ENCODE measurements at places on chromosomes 16 and 17. TPM values are rescaled to one million over a fixed set of nuclear protein-coding genes. Genes with fewer than 3 reads are reported as not detected.

Gene ATP6V0D1
- 88.0 TPM for polyA plus RNA-seq

Gene GRAP
- 2.4 TPM for polyA plus RNA-seq

Gene OR3A3
- polyA plus RNA-seq: not detected

Gene CBX1
- polyA plus RNA-seq: 33.3 TPM

Gene GPS1
- polyA plus RNA-seq: 171 TPM

DNA sequence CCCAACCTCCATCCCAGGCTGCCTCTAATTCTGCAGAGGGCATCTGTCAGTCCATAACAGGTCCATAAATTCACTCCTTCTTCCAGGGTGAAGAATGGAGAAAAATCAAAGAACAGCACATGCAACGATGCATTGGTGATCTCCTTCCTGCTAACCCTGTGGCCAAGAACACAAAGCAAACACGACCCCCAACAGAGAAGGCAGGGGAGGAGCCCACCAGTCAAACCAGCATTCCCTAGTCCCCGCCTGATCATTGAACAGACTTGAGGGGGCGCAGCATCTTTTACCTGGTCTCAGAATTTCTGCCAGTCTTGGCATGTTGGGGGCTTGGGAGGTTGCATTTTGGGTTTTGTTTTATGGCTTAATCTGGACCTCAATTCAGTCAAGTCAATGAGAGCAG is 476.0 kb downstream of the SLC39A11 start:
- no peaks in the 10 kb centered on the region for H3K36me3 ChIP-seq
- H3K4me3 ChIP-seq: no peak overlapping the region
- H3K4me1 ChIP-seq: no peaks in the 10 kb centered on the region

DNA sequence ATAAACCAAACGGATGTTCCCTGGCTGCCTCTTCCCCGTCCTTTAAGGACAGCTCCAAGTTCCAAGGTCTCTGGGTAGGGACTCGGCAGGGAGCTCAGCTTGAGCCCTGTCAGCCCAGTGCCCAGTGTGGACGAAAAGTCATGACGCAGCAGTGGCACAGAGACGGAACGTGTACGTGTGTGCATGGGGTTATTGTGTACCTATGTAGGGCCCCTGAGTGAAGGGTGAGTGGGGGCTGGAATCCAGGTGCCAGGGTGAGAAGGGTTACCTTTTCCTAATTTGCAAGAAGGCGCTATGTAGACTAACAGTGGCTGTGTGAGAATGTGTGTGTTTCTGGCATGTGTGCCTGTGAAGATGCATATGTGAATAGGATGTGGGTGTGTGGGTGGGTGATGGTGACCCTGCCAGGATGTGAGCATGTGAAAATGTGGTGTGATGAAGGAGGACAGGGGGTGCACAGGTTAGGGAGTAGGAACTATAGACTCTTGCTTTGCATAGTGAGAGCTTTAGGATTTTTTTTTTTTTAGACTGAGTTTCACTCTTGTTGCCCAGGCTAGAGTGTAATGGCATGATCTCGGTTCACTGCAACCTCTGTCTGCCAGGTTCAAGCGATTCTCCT is 6.0 kb downstream of the SCN4A start:
- no peak overlapping the region for H3K4me3 ChIP-seq
- H3K36me3 ChIP-seq: no peaks in the 10 kb centered on the region
- no peak overlapping the region for H3K27ac ChIP-seq
- H3K4me1 ChIP-seq: no peaks in the 10 kb centered on the region
- no peaks in the 10 kb centered on the region for H3K27me3 ChIP-seq
- no peak for DNase-seq

DNA sequence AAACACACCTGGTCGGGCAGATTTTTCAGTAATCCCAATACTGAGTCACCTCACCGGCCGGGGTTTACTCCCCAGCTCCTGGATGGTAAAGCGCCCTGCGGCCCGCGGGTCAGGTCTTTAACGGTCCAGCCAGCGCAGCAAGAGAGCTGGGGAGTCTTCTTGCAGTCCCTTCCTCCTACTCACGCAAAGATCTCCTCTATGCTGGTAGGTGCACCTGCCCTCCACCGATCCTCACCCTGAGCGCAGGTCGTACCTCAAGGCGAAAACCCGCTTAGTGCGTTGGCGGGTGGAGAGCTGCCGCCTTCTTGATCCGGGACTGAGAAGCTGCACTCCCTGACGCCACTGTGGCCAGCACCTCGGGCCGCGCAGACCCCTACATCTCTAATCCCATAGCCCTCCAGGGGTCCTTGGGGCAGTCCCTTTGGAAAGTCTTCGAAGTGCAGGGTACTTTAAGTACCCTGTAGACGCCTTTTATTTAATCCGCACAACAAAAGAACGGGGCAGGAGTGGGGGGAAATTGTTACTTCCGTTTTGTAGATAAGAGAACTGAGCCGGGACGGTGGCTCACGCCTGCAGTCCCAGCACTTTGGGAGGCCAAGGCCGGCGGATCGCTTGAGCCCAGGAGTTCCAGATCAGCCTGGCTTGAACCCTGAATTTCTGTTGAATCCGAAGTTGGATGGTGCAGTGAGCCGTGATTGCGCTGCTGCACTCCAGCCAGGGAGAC is 10.4 kb upstream of the HOXB13 start:
- H3K27ac ChIP-seq: no peak overlapping the region
- H3K36me3 ChIP-seq: no peaks in the 10 kb centered on the region

GRCh38 chr17:60601447-60602384 is 1.7 kb downstream of the PPM1D start:
- no peak overlapping the region for H3K27ac ChIP-seq
- H3K36me3 ChIP-seq: no peaks in the 10 kb centered on the region
- peak overlapping the region; percentile 91 for H3K4me3 ChIP-seq

- peak overlapping the region; percentile 76 for H3K4me3 ChIP-seq
- H3K27ac ChIP-seq: peak overlapping the region; percentile 88
- no peaks in the 10 kb centered on the region for H3K27me3 ChIP-seq
- H3K36me3 ChIP-seq: no peaks in the 10 kb centered on the region
- DNase-seq: peak; percentile 83
Observed at GRCh38 chr16:19114359-19115147, 789 bp downstream of the ITPRIPL2 start.

DNA sequence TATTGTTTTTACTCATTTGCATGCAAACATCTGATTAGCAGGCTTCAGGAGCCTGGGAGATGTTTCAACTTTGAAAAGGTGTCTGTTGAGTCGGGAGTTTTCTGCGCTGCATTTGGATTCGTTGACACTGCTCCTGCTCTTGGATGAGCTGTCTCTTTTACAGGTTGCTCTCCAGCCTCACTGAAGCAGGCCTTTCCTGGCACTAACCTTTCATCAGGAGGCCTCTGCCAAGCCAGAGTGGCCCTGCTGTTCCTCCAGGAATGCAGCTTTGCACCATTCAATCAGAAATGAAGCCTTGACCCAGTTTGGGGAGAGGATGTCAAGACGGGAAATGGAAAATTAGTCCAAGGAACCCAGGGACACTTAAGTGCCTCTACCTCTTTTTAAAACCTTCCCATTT is 330 bp upstream of the KRTAP29-1 start:
- no peaks in the 10 kb centered on the region for H3K36me3 ChIP-seq
- no peak for DNase-seq
- no peak overlapping the region for H3K4me3 ChIP-seq

DNA sequence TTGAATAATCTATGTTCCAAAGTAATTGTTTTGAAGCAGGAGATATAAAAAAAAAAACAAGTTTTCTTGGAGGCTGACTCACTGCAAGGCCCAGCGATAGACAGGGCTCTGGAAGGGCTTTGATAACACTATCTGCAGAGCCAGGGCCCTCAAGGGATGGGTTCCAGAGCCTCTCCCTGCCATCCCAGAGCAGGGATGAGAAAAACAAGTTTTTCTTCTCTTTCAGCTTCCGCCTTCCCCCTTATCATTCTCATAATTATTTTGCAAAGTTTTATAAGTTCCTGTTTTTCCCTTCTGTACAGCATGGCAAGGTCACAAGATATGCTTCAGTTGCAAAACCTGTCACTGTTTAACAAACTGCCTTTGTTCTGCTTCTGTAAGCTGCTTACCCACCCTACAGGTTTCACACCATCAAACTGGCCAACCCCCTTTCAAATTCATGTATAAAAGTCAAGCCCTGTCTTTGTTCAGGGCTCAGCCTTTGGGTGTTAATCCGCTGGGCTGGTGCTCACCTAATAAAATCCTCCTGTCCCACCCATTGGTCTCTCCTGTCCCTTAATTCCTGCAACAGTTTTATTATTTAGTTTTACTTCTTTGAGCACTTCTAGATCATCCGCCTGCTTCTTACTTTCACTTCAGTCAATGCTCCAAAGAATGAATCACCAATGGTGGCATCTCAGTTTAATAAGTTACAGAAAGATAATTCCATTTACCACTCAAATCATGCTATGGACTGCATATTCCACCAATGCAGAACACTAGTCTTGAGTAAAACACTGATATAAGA is 5.6 kb upstream of the THUMPD1 start:
- no peaks in the 10 kb centered on the region for H3K27me3 ChIP-seq
- no peak for DNase-seq
- no peaks in the 10 kb centered on the region for H3K36me3 ChIP-seq

DNA sequence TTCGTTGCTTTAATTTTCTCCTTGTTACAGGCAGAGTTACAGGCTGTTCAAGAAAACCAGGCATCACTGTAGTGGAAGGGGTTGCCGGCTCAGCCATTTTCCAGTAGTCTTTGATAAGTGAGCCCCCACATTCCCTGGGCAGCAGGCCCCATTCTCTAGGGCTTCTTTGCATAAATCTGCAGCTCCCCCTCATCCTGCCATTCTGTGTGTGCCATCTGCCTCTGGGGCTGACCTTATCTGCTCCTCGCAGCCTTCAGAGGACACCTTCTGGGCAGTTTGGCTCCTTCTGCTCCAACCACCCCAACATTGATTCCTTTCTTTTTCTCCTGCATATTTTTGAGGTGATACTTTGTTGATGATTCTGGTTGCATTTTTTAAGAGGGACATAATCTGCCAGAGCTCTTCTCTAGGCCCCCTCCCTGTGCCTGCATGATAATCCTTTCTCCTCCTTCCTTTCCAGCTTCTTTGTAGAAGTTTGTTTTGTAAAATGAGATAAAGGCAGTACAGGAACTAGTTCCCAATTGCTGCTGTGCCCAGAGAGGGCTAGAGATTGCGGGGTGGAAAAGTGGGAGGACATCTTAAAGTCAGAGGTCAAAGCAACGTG is 17.1 kb downstream of the RND2 start:
- no peaks in the 10 kb centered on the region for H3K36me3 ChIP-seq
- H3K4me3 ChIP-seq: no peak overlapping the region
- H3K27me3 ChIP-seq: no peaks in the 10 kb centered on the region
- no peak overlapping the region for H3K27ac ChIP-seq
- H3K4me1 ChIP-seq: no peaks in the 10 kb centered on the region

GRCh38 chr17:81246679-81247338 is 7.7 kb downstream of the NDUFAF8 start:
- no peak for DNase-seq
- H3K4me3 ChIP-seq: no peak overlapping the region
- no peaks in the 10 kb centered on the region for H3K36me3 ChIP-seq
- no peaks in the 10 kb centered on the region for H3K27me3 ChIP-seq
- no peak overlapping the region for H3K27ac ChIP-seq

GRCh38 chr16:53417011-53417410 is 17.3 kb upstream of the RBL2 start:
- H3K4me3 ChIP-seq: no peak overlapping the region
- DNase-seq: no peak
- no peak overlapping the region for H3K27ac ChIP-seq
- H3K4me1 ChIP-seq: no peaks in the 10 kb centered on the region

DNA sequence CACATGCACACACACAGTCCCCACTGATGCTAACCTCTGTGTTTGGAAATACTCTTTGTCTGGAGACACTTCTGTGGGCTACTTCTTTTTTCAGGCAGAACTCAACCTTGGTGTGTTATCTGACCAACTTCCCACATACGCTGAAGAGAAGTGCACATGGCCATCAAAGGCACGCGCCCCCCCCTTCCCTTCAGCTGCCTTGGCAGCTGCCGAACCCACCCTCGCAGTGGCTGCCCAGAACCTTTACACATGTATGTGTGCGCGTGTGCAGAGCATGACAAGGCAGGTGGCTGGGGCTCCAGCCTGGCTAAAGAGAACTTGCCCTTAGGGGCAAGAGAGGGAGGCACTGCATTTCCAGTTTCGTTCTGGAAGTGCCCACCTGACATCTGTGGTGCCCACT is 3.9 kb downstream of the RAPGEFL1 start:
- H3K4me3 ChIP-seq: no peak overlapping the region
- no peaks in the 10 kb centered on the region for H3K4me1 ChIP-seq
- no peaks in the 10 kb centered on the region for H3K27me3 ChIP-seq
- H3K36me3 ChIP-seq: no peaks in the 10 kb centered on the region
- no peak for DNase-seq

DNA sequence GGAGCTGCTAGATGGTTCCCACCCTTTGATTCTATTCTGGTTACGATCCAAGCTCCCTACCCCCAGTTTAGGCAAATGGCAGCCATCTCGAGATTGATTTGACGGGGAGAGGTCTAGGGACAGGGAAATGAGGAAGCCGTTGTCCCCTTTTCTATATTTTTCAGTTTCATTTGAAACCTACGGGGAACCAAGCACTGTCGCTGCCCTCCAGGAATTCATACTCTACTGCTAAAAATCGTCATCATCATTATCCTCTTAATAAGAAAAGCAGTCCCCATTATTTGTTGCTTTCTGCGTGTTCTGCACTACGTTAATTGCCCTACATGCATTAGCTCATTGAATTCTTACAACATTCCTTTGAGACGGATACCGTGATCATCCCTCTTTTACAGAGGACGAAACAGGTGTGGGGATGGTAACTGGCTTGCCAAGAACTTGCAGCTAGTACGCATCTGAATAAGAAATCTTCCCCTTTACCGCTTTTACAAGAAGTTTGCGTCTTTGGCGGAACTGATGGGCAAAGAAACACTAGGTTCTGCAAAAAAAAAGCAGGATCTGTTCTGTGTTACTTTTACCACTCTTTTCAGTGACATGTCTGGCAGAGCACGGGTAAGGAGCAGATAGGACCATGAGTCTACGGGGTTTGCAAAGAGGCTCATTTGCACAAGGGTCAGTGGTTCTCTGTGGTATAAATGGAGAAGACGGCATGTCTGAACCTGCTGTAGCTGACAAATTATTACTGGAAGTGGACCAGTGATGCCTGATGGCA is 1.1 kb downstream of the CCP110 start:
- no peak overlapping the region for H3K27ac ChIP-seq
- no peaks in the 10 kb centered on the region for H3K36me3 ChIP-seq
- peaks cover 3% of the 10 kb centered on the region for H3K4me1 ChIP-seq
- H3K4me3 ChIP-seq: peak overlapping the region; percentile 30
- DNase-seq: no peak

GRCh38 chr16:67190448-67191399 is 788 bp upstream of the EXOC3L1 start:
- DNase-seq: no peak
- H3K36me3 ChIP-seq: no peaks in the 10 kb centered on the region
- H3K4me3 ChIP-seq: no peak overlapping the region

- peak; percentile 86 for DNase-seq
- no peaks in the 10 kb centered on the region for H3K4me1 ChIP-seq
- H3K27me3 ChIP-seq: no peaks in the 10 kb centered on the region
- no peaks in the 10 kb centered on the region for H3K36me3 ChIP-seq
Observed at GRCh38 chr17:45225964-45226530, 4.4 kb downstream of the FMNL1 start.

Measured in aorta (tissue), 5 donors.